ENCODE measurements at places on chromosomes 4 and X. TPM values are rescaled to one million over a fixed set of nuclear protein-coding genes. Genes with fewer than 3 reads are reported as not detected.

NR0B1 gene
- 39.4 TPM for total RNA-seq

SULT1E1 gene
- total RNA-seq = not detected

PRPS2 gene
- total RNA-seq = 45.7 TPM

AP1AR gene
- total RNA-seq = 13.8 TPM

ALAS2 gene
- not detected for total RNA-seq

AGTR2 gene
- total RNA-seq = not detected

ALB gene
- not detected for total RNA-seq

NPY2R gene
- 0.08 TPM for total RNA-seq

PRDM8 gene
- 0.67 TPM for total RNA-seq

CRMP1 gene
- 2.1 TPM for total RNA-seq

RENBP gene
- total RNA-seq = 0.07 TPM

FRMPD3 gene
- 0.15 TPM for total RNA-seq

ADRA2C gene
- 10.2 TPM for total RNA-seq

CXorf49 gene
- not detected for total RNA-seq

CXCL1 gene
- total RNA-seq = 16.6 TPM

GDI1 gene
- total RNA-seq = 95.4 TPM

CLDN2 gene
- 8.7 TPM for total RNA-seq

UBE2D3 gene
- total RNA-seq = 209 TPM

GJB1 gene
- 0.08 TPM for total RNA-seq

CPZ gene
- 0.33 TPM for total RNA-seq

STARD8 gene
- 1.8 TPM for total RNA-seq

DDX60 gene
- 2.7 TPM for total RNA-seq

UGT8 gene
- total RNA-seq = 0.09 TPM

CT45A1 gene
- total RNA-seq = not detected

KLHL4 gene
- total RNA-seq = 3.5 TPM

LAS1L gene
- total RNA-seq = 72.4 TPM

WWC2 gene
- total RNA-seq = 17.0 TPM

XKRX gene
- total RNA-seq = 0.26 TPM

CDX4 gene
- total RNA-seq = not detected

HOPX gene
- not detected for total RNA-seq

SYTL5 gene
- total RNA-seq = 0.45 TPM

ARX gene
- 0.12 TPM for total RNA-seq

ATOH1 gene
- not detected for total RNA-seq

SSX7 gene
- total RNA-seq = not detected

MAGEC3 gene
- total RNA-seq = not detected

CDS1 gene
- total RNA-seq = 0.85 TPM

CCDC160 gene
- total RNA-seq = 0.14 TPM

Measured in A549 treated with DMSO at 1 μM for 4 hours (cell line).